PC-3 (cell line): ENCODE measurements at places on chromosomes 2 and 18.

DNA sequence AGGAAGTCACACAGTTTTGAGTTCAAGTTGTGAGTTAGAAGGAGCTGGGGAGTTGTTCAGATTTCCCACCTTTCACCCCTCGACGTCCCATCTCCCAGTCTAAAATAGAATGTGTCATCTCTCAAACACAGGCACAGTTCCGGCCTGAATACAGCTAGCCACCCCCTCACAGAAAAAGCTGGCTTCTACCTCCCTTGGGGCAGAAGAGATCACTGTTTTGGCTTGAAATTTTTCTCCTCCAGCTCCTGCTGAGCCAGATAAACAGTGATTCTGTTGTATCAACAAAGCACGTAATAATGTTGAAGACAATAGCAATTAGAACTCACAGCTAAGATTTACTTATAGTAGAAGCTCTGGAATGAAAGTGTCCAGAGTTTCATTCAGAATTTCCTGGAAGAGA, 74.7 kb downstream of the KIAA2012 start:
- no peaks in the 10 kb centered on the region for H3K36me3 ChIP-seq
- no peaks in the 10 kb centered on the region for H3K4me1 ChIP-seq
- no peaks in the 10 kb centered on the region for H3K27me3 ChIP-seq
- no peak for DNase-seq
- H3K27ac ChIP-seq = no peak overlapping the region

DNA sequence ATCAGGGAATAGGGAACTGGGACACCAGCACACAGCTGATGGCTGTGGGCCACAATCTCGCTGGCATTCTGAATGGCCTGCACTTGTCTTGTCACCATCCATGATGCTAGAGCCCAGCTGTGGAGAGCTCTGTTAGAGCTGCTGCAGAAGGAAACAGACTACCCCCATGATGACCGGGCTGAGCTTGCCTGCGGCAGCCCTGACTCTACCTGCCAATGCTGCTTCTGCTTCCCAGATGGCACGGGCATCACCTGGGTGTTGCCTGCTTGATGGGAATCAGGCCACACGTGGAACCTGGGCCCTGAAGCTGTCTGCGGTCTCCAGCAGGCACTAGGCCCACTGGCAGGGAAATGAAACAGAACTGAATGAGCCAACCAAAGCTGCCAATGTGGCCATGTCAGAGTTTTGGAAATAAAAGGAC, 11.2 kb upstream of the DAW1 start:
- H3K27me3 ChIP-seq = no peaks in the 10 kb centered on the region
- H3K27ac ChIP-seq = no peak overlapping the region
- no peak for DNase-seq
- peaks cover 22% of the 10 kb centered on the region for H3K4me1 ChIP-seq
- H3K36me3 ChIP-seq = no peaks in the 10 kb centered on the region
- H3K4me3 ChIP-seq = no peak overlapping the region

- peaks cover 72% of the 10 kb centered on the region for H3K27me3 ChIP-seq
- peaks cover 9% of the 10 kb centered on the region; the same call in 1 of the 2 replicates for H3K4me1 ChIP-seq
- no peak overlapping the region for H3K27ac ChIP-seq
- DNase-seq = peak; percentile 63
- H3K36me3 ChIP-seq = no peaks in the 10 kb centered on the region
- H3K4me3 ChIP-seq = no peak overlapping the region
Observed at GRCh38 chr2:197803033-197803444, 1.4 kb upstream of the PLCL1 start.

DNA sequence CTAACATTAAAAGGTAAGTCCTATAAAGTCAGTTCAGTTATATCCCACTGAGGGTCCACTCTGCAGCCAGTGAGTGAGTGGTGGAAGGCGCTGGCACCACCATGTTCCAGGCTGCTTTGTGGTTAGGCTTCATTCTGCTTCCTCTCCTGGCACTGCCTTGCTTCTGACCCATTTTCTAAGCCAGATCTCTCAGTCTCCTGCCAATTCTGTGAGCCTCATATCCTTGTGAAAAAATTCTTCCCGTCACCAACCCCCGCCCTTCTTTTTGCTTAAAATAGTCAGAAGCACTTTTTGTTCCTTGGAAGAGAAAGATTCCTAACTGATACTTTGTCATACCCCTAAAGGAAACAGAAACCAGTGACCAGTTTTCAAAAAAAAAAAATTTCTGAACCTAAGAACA, 139.8 kb upstream of the NCK2 start:
- no peaks in the 10 kb centered on the region for H3K36me3 ChIP-seq
- no peaks in the 10 kb centered on the region for H3K4me1 ChIP-seq
- no peaks in the 10 kb centered on the region for H3K27me3 ChIP-seq

DNA sequence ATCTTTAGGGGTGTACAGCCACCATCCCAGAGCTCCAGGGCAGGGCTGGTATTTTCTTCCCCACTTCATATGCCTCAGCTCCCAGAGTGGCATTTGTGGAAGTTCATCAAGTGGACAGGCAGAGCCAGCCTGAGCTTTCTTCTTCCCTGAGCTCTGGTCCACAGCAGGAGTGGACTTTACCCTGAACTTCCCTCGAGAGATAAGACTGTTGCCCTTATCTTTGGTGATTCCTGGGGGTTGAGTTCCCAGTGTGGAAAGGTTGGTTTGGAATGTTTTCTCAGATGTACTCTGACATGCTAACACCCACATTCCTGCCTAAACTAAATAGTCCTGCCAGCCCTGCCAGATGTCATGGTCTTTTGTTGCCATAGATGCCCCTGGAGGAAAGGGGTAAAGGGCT, 62.0 kb upstream of the LGALSL start:
- H3K4me3 ChIP-seq = no peak overlapping the region
- DNase-seq = no peak
- no peaks in the 10 kb centered on the region for H3K27me3 ChIP-seq

- no peak overlapping the region for H3K27ac ChIP-seq
- no peak for DNase-seq
- H3K4me3 ChIP-seq = no peak overlapping the region
- no peaks in the 10 kb centered on the region for H3K27me3 ChIP-seq
- H3K4me1 ChIP-seq = no peaks in the 10 kb centered on the region
Observed at GRCh38 chr2:13508671-13509070, 791.9 kb downstream of the TRIB2 start.
